ENCODE measurements at places on chromosomes 3 and 15.
A peak's percentile ranks its signal among the peaks of the same experiment; 100 is the strongest.

GRCh38 chr3:12478326-12478725 lies 6.0 kb upstream of the TSEN2 start:
- no peak for DNase-seq

DNA sequence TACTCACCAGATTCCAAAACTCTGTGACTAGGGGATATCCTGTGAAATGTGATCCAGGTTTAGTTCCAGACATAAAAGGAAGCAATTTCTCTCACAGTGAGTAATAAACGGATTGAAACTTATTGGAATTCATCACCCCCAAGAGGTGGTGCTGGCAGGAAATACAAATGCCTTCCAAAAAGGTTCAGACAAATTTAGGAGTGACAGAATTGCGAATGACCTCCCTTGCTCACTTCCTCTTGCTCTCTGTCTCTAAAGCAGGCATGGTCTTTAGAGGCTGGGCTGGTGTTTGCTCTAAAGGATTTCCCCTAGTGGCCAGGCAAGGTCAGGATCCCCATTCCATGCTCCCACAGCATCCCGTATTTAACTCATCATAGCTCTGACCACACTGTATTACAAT lies 449.4 kb upstream of the PPP2R3A start:
- DNase-seq, result no peak

GRCh38 chr3:160754371-160754854 lies 1.6 kb upstream of the PPM1L start:
- DNase-seq, result peak; percentile 43

GRCh38 chr15:93219859-93220420 lies 130.9 kb upstream of the RGMA start:
- DNase-seq, result no peak

DNA sequence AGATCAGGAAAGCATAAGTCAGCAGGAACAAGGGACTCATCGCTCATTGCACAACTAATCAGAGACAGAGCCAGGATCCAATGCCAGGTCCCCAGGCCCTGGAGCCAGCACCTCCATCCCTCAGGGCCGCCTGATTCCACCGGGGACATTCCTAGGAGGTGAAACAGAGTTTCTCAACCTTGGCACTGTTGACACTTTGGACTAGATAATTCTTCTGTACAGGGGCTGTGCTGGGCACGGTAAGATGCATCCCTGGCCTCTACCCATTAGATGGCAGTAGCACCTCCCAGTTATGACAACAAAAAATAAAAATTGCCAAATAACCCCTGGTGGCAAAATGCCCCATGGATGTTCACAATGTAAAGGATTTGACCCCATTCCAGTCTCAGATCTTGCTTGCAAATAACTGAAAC lies 127.7 kb downstream of the MTHFS start:
- DNase-seq, result no peak

DNA sequence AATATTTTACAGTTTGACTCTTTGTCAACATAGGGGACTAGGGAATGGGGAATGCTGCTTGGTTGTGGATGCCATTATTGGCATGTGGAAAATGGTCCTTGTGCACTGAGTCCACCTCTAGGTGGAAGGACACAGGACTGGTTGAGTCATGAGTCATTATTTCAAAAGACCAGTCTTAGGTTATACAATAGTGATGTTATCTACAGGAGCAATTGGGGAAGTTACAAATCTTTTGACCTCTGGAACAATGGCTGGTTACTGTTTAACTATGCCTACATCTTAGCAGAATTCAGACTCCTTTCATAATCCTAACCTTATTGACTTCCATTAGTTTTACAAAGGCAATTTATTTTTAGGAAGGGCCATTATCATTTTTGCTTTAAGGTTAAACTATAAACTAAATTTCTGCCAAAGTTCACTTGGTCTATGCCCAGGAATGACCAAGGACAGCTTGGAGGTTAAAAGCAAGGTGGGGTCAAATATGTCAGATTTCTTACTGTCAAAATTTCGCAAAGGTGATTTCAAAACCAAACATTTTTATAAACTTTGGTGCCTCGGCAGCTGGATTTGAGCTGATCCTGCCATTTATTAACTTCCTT lies 11.8 kb upstream of the CCR8 start:
- DNase-seq, result no peak

DNA sequence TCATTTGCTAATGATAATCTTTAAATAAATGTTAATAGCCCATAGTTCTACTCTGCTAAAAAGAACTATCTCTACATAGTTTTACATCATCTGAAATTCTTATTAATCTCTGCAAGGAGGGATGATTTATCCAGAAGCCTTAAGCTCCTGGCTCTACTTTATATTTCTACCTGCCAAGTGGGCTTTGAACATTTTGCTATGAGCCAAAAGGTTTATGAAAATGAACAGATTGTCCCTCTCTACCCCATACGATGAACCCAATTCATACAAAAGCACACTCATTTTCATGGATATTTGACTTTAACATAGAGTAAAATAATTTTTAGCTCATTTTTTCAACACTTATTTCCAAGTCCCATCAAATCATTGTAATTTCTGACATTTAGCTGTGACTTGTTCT lies 611.0 kb downstream of the NSUN3 start:
- no peak for DNase-seq
